ENCODE measurements at places on chromosomes 12 and 14.

DNA sequence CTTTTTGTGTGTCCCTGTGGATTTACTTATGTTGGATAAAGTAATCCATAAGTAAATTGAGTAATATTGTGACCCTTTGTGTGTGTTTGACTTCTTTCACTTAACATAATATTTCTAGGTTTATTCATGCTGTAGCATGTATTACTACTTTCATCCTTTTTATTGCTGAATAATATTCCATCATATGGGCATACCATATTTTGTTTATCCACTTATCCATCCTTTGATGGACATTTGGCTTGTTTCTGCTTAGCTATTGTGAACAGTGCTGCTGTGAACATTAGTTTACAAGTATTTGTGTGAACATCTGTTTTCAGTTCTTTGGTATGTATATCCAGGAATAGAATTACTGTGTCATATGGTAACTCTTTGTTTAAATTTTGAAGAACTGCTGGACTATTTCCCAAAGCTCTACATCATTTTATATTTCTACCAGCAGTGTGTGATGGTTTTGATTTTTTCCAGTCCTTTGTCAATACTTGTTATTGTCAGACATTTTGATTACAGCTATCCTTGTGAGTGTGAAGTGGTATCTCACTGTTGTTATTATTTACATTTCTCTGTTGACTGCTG, 25.2 kb downstream of the G2E3 start:
- DNase-seq: no peak

DNA sequence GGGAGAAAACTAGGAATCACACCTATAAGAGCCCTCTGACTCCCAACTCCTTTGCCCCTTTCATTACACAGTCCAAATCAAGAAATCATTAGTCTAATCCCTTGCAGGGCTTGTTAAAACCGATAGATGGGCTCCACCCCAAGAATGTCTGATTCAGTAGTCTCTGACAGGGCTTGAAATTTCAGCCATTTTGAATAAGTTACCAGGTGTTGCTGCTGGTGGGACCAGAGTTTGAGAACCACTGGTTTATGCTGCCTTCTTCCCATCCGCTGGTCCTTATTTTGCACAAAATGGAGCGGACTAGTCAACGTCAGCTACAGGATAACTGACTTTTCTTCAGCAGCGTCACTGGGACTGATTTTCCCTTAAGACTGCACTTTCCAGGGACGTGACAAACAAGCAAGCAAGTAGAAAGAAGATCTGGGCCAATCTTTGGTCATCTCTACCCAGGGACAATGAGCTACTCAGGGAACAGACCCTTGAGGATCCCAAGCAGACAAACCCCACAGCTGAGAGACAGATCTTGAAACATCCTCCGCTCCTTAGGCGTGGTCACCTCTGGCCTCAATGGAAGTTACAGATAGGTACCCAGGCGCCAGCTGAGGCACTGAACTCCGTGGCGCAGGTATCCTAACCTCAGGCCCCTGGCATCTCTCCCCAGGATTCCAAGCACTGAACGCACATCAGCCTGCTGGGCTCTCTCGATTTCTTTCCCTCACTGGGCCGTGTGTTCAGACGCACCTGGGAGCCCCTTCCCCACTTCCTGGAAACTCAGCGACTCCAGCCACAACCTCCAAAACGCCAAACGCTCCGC, 900 bp downstream of the KCTD10 start:
- no peak for DNase-seq

GRCh38 chr12:67774983-67775587, 126.5 kb downstream of the DYRK2 start:
- no peak for DNase-seq

- DNase-seq: no peak
Measured at GRCh38 chr12:115174920-115175319, 490.9 kb upstream of the TBX3 start.
